ENCODE measurements at places on chromosomes 7 and 10. TPM values are rescaled to one million over a fixed set of nuclear protein-coding genes. Genes with fewer than 3 reads are reported as not detected.

The SH2D4B gene
- total RNA-seq: not detected

The EGR2 gene
- 0.17 TPM for total RNA-seq

The MYOF gene
- total RNA-seq: 5.7 TPM

The C7orf33 gene
- not detected for total RNA-seq

The STRIP2 gene
- total RNA-seq: 0.50 TPM

The MRLN gene
- total RNA-seq: not detected

The NDUFB2 gene
- total RNA-seq: 95.0 TPM

The PLAC9 gene
- total RNA-seq: 0.79 TPM

The NKX1-2 gene
- not detected for total RNA-seq

GRCh38 chr10:124647421-124648130 lies 96.6 kb downstream of the FAM53B start:
- DNase-seq: peak; percentile 69

- DNase-seq: no peak
Observed at GRCh38 chr10:72252972-72253371, 20.8 kb upstream of the DDIT4 start.

DNA sequence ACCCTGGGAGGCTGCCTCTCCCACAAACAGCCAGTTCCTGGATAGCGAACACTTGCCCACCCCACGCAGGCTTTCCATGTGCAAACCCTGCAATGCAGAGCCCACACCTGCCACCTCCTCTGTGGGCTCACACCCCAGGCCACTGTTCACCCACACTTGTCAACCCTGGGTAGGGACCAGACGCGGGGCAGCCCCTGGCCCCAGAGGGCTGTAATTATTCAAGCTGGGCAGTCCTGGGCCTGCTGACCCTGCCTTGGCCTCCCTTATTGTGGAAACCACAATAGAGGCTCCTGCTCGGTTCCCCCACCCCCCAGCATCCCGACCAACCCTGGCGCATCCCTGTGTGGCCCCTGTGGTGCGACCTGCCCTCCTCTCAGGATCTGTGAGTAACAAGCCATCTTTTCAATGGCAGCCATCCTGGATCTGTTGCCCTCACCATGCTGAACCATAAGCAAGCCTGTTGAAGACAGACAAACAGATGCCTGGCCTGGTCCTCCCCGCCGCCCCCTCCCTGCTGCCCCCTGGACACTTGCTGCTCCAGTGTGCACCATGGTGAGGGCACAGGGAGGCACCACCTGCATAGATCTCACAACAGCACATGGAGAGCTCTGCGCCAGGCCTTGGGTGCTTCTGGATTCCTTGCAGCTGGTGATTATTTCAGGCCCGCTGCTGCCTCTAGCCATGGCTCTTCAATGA lies 15.8 kb upstream of the UBE3C start:
- DNase-seq: no peak

GRCh38 chr7:159149488-159149887 lies 4.8 kb upstream of the VIPR2 start:
- DNase-seq: no peak

DNA sequence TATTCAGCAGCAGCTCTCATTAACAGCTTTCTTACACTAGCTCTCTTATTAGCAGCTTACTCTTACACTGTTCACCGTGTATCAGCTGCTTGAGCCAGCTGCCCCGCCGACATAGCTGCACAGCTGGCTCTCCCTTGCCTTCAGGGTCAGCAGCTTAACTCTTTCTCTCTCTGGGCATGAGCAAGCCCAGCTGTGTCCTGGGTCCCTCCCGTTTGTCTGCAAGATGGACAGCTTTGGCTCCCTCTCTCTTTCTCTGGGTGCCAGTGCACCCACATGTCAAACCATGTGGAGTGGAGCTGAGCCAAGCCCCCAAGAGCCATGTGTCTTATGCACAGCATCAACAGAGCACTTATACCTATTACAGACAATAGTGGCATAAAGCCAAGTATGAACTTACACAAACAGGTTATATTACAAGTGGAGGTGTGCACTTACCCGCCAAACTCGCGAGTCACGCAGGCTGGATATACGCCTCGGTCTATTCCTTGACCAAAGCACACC lies 35.7 kb upstream of the MTPAP start:
- no peak for DNase-seq

GRCh38 chr7:151322906-151323305 lies 18.7 kb upstream of the NUB1 start:
- DNase-seq: no peak

GRCh38 chr7:47407136-47407535 lies 174.8 kb downstream of the TNS3 start:
- DNase-seq: no peak

GRCh38 chr10:12833451-12833850 lies 168.1 kb downstream of the CCDC3 start:
- no peak for DNase-seq

- DNase-seq: no peak
Observed at GRCh38 chr10:50554995-50555568, 68.7 kb downstream of the SGMS1 start.

- DNase-seq: no peak
Observed at GRCh38 chr7:51444936-51445335, 128.3 kb upstream of the COBL start.

DNA sequence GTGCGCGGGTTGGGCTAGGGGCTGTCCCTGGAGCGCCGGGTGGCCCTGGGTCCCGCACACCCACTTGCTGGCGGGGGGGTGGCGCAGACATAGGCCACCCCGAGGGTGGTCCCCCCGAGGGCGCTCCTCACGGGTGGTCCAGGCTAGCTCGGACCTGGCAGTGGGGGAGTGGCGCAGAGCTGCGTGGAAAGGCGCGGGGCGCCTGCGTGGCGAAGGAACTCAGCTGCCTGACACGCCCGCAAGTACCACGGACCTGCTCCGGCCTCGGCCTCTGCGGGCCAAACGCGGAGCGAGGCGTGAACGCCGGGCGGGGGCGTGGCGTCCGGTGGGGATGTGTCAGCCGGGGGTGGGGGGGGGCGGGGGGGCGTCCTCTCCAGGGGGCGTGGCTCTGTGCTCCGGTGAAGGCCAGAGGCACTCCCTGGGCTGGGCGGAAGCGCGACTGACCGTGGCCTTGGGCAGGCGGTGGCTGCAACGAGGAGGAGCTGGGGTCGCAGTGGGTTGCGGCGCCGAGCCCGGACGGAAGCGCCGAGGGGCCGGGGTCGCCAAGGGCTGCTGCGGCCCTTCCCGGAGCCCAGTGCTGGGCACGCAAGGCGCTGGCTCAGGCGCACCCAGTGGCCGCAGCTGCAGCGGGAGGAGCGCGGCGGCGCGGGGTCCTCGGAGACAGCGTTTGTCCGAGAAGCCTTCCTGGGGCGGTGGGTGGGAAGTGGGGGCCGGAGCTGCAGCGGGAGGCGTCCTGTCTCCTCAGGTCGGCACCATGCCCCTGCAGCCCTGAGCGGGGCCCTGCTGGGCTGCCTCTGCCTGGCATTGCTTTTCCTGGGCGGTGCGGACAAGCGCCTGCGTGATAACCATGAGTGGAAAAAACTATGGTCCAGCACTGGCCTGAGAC lies 58.9 kb upstream of the NUPR2 start:
- DNase-seq: no peak

DNA sequence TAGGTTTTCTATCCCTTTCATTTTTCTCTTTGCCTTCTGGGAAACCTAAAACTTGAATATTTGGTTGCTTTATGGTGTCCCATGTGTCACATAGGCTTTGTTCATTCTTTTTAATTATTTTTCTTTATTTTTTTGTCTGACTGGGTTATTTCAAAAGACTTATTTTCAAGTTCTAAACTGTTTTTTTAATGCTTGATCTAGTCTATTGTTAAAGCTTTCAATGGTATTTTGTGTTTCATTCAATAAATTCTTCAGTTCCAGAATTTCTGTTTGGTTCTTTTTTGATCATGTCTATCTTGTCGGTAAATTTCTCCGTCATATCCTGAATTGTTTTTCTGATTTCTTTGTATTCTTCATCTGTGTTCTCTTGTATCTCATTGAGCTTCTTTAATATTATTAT lies 86.8 kb downstream of the NPS start:
- DNase-seq: no peak

DNA sequence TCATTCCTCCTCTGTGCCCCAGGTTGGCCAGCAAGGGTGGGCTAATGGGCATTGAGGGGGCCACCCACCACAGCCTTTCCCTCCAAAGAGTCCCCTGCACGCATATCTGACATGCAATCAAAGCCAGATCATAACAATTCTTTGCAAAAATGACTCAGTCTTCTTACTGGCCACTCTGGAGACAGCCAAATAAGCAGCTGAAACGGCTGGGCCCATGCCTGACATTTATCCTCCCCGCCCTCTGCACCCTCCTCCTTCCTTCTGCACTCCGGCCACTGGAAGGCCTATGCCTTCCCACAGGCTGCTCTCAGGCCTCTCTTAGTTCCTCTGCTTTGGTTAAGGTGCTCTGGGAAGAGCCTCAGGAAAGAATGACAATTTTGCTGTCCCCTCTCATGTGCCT lies 29.2 kb upstream of the NPFFR1 start:
- DNase-seq: no peak

DNA sequence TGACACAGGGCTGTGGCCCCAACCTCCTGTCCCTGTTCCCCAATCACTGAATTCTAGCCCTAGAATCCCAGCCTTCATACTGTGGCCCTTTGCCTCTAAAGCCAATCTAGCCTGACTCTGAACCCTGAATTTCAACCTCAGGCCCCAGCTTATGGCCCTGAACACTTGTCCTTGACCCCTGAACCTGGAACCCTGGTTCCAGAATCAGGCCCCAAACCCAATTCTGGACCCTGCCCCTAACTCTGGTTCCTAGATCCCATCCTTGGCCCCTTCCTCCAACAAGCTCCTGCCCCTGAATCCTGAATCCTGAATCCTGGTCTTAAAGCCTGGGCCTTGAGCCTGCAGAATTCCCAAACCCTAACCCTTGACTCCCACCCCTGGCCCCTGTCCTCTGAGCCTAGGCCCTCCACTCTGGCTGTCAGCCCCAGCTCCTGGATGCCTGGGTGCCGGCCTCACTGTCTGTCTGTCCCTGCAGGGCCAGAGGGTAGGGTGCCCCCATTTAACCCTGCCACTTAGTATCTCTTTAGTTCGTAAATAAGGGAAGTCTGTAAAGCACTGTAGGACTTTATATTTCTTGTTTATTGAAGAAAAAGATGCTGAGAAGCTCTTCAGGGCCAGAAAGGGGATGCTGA lies 1.3 kb downstream of the INPP5A start:
- DNase-seq: no peak

GRCh38 chr10:31383810-31384588 lies 65.0 kb downstream of the ZEB1 start:
- no peak for DNase-seq

GRCh38 chr10:71584902-71585563 lies 134.5 kb downstream of the C10orf105 start:
- DNase-seq: no peak

- no peak for DNase-seq
Observed at GRCh38 chr7:151088856-151089699, 2.8 kb downstream of the AGAP3 start.

DNA sequence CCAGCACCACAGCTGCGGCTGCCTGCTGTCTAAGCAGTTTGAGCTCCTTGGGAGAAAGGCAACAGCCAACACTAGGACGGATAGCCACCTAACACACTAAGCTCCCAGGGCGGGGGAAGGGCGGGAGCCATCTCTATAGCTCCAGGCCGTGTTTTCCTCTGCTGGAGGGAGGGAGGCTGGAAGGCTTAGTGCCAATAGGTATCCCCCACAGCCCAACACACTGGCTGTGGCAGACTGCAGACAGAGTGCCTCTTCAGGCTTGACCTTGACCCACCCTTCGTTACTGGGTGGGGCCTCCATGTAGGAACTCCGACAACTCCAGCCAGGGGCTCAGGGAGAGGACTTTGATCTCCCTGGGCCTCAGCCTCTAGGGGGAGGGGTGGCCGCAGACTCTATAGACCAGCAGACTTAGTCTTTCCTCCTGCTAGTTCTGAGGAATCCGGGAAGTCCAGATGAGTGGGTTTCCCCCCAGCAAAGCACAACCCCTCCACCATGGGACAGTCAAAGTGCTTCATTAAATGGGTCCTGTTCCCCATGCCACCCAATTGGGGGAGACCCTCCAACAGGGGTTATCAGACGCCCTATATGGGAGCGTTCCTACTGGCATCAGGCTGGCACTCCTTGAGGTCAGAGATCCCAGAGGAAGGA lies 314.4 kb upstream of the MKI67 start:
- no peak for DNase-seq

GRCh38 chr10:46220187-46220586 lies 66.6 kb upstream of the ANTXRL start:
- no peak for DNase-seq

- DNase-seq: peak; percentile 37
Observed at GRCh38 chr7:29806208-29806994, at the start of gene WIPF3. WIPF3 (plus strand) TSS chr7:29806508; CDS start chr7:29834725, 28,217 bp downstream.

- DNase-seq: no peak
Observed at GRCh38 chr10:44569193-44570091, 184.5 kb upstream of the CXCL12 start.

DNA sequence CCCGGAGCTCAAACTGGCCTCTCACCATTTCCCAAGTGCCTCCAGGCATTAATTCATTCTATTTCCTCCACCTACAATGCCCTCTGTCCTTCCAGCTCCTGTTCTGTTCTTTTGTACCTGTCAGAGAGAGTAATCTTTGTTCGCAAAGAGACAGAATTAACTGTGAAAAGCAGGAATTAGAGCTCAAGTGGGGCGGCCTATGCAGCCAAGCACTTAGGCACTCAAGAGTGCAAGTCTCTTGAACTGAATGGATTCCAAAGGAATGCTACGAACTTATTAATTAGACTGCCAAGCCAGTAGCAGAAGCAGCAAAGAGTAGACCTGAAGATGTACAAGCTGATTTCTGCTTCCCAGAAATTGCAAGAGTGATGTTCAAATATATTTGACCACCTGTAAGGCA lies 338.3 kb upstream of the AUTS2 start:
- no peak for DNase-seq

DNA sequence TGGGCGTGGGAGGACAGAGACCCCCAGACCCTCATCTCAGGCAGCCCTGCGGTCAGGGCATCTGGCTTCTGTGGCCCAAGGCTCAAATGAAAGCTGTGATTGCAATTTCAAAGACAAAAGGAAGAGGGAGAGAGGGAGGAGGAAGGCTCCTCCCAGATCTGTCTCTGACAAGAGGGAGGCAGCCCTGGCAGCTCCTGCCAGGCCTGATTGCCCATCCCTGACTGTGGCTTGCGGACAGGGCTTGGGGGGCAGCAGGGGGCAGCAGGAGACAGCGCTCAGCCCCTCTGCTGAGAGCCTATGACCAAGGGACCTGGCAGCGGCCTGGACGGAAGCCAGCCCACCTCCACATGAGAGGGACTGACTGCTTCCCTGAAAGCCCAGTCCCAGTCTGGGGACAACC lies 91.8 kb downstream of the PTPRN2 start:
- DNase-seq: no peak

- DNase-seq: no peak
Observed at GRCh38 chr10:24344695-24345463, 135.9 kb downstream of the KIAA1217 start.

GRCh38 chr10:22760025-22760424 lies 45.6 kb upstream of the PIP4K2A start:
- no peak for DNase-seq

DNA sequence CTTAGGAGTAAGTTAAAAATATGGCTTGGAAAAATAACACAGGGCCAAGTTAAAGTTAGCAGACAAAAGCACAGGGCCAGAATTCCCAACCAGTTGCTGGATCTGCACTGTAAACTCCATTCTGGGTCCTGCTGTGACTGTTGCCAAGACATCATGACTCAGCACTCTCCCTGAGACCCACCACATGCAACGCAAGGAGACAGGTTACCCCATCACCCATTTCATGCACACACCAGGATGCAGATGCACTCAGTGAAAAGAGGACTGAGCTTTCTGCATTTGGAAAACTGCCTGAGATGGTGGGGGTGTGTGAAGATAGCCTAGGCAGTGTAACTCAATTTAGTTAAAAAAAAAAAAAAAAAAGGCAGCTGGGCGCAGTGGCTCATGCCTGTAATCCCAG lies 97.6 kb upstream of the ZNF438 start:
- DNase-seq: no peak

All from liver (tissue), 10 donors.